ENCODE measurements at places on chromosomes 3 and 15. TPM values are rescaled to one million over a fixed set of nuclear protein-coding genes. Genes with fewer than 3 reads are reported as not detected.

- H3K27ac ChIP-seq, result no peak overlapping the region
- no peaks in the 10 kb centered on the region for H3K4me1 ChIP-seq
- peaks cover 16% of the 10 kb centered on the region for H3K27me3 ChIP-seq
- no peak overlapping the region for H3K4me3 ChIP-seq
- DNase-seq, result no peak
Observed at GRCh38 chr3:10695595-10696285, 120.3 kb upstream of the SLC6A11 start.

DNA sequence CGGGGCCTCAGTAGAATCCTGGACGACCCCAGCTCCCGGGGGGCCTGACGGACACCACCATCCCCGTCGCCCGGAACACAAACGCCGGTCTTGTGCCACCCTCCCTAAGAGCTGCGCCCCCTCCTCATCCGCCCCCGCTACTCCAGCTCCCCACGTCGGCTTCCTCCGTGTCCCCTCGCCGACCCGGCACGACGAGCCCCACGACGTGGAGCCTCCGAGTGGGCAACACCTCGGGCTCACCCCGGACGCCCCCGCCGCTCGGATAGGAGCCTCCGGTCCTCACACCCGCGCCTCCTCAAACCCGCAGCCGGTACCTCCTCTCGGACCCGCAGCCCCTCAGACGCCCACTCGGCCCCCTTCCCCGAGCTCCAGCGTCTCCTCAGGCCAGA is 525 bp downstream of the NPTN start:
- peaks cover 6% of the 10 kb centered on the region for H3K27me3 ChIP-seq
- DNase-seq, result no peak
- peak overlapping the region; percentile 75 for H3K27ac ChIP-seq
- H3K4me1 ChIP-seq, result peaks cover 46% of the 10 kb centered on the region
- H3K36me3 ChIP-seq, result no peaks in the 10 kb centered on the region
- H3K4me3 ChIP-seq, result peak overlapping the region; percentile 73

DNA sequence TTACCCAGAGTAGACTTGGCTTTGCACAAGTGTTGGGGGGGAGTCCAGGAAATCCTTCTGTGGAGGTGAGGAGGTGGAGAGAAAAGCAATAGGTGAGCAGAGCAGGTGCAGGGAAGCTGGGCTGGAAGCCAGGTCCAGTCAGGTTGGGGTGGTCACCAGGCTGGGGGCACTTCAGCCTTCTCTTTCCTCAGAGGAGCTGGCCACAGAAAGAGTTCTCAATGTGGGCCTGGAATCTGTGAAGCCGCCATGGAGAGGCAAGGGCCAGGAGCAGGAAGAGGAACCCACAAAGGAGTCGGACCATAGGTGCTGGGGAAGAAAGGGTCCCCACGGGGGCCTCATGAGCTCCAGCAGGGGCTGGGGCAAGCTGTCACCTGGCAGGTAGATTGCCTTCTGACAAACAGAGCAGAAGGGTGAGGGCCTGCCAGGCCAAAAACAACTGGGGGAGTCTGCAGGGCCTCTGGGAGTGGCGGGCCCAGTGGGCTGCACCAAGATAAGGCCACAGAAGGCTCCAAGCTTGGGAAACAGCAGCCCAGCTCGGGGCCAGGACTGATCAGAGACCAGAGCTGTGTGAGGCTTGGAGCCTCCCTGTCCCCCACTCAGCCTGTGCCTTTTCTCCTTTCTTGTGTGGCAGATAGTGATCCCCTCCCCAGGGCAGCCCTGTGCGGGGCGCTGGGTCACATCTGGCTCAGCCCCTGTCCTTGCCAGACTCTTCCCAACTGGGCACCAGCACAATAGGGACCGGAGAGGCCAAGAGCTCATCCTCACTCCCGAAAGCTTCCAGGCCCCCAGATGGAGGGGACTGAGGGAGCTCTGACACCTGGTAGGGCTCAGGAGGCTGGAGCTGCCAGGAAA is 53.0 kb upstream of the FGD5 start:
- no peak for DNase-seq
- H3K4me1 ChIP-seq, result no peaks in the 10 kb centered on the region
- H3K36me3 ChIP-seq, result no peaks in the 10 kb centered on the region
- no peak overlapping the region for H3K27ac ChIP-seq
- no peak overlapping the region for H3K4me3 ChIP-seq

GRCh38 chr15:36933255-36933990 is 166.9 kb downstream of the MEIS2 start:
- no peaks in the 10 kb centered on the region for H3K27me3 ChIP-seq
- no peak overlapping the region for H3K27ac ChIP-seq
- no peak for DNase-seq

Gene PLA2G4E
- total RNA-seq, result not detected

- peaks cover 81% of the 10 kb centered on the region for H3K36me3 ChIP-seq
- no peak overlapping the region for H3K27ac ChIP-seq
- DNase-seq, result no peak
- no peak overlapping the region for H3K4me3 ChIP-seq
- H3K27me3 ChIP-seq, result no peaks in the 10 kb centered on the region
Observed at GRCh38 chr3:23959135-23959900, 14.2 kb downstream of the NR1D2 start.

Gene CLDN16
- total RNA-seq, result not detected

DNA sequence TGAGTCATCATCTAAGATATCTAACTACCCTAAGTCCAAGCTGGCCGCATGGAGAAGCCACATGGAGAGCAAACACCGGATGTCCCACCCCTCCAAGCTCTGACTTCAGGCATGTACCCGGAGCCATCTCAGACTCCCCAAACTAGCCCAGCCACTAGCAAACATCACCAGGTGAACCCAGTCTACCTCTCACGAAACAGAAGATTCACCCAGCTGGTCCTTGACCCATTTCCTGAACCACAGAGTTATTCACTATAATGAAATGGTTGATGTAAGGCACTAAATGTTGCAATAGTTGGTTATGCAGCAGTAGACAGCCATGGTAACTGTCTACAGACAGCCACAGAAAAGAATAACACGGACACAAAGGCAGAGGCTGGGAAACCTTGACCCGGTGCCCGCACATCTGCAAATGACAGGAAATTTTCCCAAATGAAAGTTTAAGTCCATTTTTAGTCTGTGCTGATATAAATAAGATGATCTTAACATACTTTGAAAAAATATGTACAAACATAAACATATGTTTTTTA is 265.5 kb upstream of the ATP10A start:
- no peak for DNase-seq
- H3K27me3 ChIP-seq, result peaks cover 4% of the 10 kb centered on the region
- H3K36me3 ChIP-seq, result no peaks in the 10 kb centered on the region
- no peak overlapping the region for H3K4me3 ChIP-seq
- H3K27ac ChIP-seq, result no peak overlapping the region

GRCh38 chr15:45921376-45921775 is 286.5 kb downstream of the SQOR start:
- no peak overlapping the region for H3K27ac ChIP-seq
- H3K4me3 ChIP-seq, result no peak overlapping the region
- H3K36me3 ChIP-seq, result no peaks in the 10 kb centered on the region
- H3K4me1 ChIP-seq, result no peaks in the 10 kb centered on the region
- DNase-seq, result no peak

DNA sequence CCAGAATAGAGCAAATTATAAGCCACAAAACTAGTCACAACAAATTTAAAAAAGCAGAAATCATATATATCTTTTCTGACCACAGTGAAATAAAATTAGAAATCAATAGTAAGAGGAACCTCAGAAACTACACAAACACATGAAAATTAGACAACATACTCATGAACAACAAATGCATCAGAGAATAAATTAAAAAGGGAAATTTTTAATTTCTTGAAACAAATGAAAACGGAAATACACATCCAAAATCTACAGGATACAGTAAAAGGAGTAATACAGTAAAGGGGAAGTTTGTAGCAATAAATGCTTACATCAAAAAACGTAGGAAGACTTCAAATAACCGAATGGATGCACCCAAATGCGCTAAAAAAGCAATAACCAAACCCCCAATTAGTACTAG is 19.2 kb downstream of the NME9 start:
- peaks cover 6% of the 10 kb centered on the region for H3K27me3 ChIP-seq
- H3K36me3 ChIP-seq, result no peaks in the 10 kb centered on the region
- H3K4me1 ChIP-seq, result no peaks in the 10 kb centered on the region
- H3K27ac ChIP-seq, result no peak overlapping the region

GRCh38 chr15:99818872-99819271 is 85.6 kb upstream of the LYSMD4 start:
- H3K36me3 ChIP-seq, result peaks cover 3% of the 10 kb centered on the region
- no peak for DNase-seq
- no peak overlapping the region for H3K4me3 ChIP-seq
- H3K27me3 ChIP-seq, result no peaks in the 10 kb centered on the region

- no peak overlapping the region for H3K4me3 ChIP-seq
- no peak overlapping the region for H3K27ac ChIP-seq
- H3K36me3 ChIP-seq, result no peaks in the 10 kb centered on the region
- H3K4me1 ChIP-seq, result no peaks in the 10 kb centered on the region
- no peaks in the 10 kb centered on the region for H3K27me3 ChIP-seq
- DNase-seq, result no peak
Observed at GRCh38 chr3:40770061-40770460, 245.3 kb downstream of the ZNF621 start.
